Nasal cavity respiratory epithelium epithelial cell of viscerocranial mucosa (primary cell): ENCODE measurements at places on chromosomes 12 and 14. TPM values are rescaled to one million over a fixed set of nuclear protein-coding genes. Genes with fewer than 3 reads are reported as not detected.

The APOF gene
- total RNA-seq, result not detected in 2 replicates

The HOXC12 gene
- not detected in 2 replicates for total RNA-seq

The STAT2 gene
- total RNA-seq, result 56.0 and 105 TPM in 2 replicates

The LEMD3 gene
- total RNA-seq, result 31.8 and 33.4 TPM in 2 replicates

The RIPK3 gene
- total RNA-seq, result 1.4 and 4.6 TPM in 2 replicates

The RNF212B gene
- not detected in 2 replicates for total RNA-seq

The MANSC4 gene
- total RNA-seq, result not detected in 2 replicates

The ARMH4 gene
- total RNA-seq, result 0.43 and 5.1 TPM in 2 replicates

The CCDC175 gene
- total RNA-seq, result not detected in 2 replicates

The SOAT2 gene
- total RNA-seq, result not detected in 2 replicates

The RAPGEF3 gene
- total RNA-seq, result 2.0 and 5.1 TPM in 2 replicates

The ZC2HC1C gene
- total RNA-seq, result 0.68 and 0.71 TPM in 2 replicates

The TRPV4 gene
- 0.68 and 3.6 TPM in 2 replicates for total RNA-seq

The PMEL gene
- 1.3 and 1.4 TPM in 2 replicates for total RNA-seq

The ITGA7 gene
- total RNA-seq, result 0.34 and 1.2 TPM in 2 replicates

The PPP4R4 gene
- 15.9 and 17.4 TPM in 2 replicates for total RNA-seq

The P3H3 gene
- total RNA-seq, result 18.8 and 20.6 TPM in 2 replicates

The PLCZ1 gene
- total RNA-seq, result not detected in 2 replicates

The YARS2 gene
- total RNA-seq, result 30.1 and 35.0 TPM in 2 replicates

The FGF6 gene
- not detected in 2 replicates for total RNA-seq

The MYBPC1 gene
- total RNA-seq, result not detected in 2 replicates

The WDHD1 gene
- total RNA-seq, result 8.7 and 11.3 TPM in 2 replicates

The ZNF10 gene
- 4.8 and 8.1 TPM in 2 replicates for total RNA-seq

The SLC5A8 gene
- total RNA-seq, result not detected in 2 replicates

The CLEC7A gene
- under 0.01 and 1.9 TPM in 2 replicates for total RNA-seq

The HOXC13 gene
- not detected in 2 replicates for total RNA-seq

The HOXC6 gene
- not detected in 2 replicates for total RNA-seq

The LHX5 gene
- under 0.01 and 0.34 TPM in 2 replicates for total RNA-seq

The ASB2 gene
- total RNA-seq, result under 0.01 and 0.43 TPM in 2 replicates

The LRRC23 gene
- total RNA-seq, result 8.2 and 9.8 TPM in 2 replicates

The FOXN3 gene
- total RNA-seq, result 6.5 and 32.3 TPM in 2 replicates
